ENCODE measurements at places on chromosomes 6 and 20.

DNA sequence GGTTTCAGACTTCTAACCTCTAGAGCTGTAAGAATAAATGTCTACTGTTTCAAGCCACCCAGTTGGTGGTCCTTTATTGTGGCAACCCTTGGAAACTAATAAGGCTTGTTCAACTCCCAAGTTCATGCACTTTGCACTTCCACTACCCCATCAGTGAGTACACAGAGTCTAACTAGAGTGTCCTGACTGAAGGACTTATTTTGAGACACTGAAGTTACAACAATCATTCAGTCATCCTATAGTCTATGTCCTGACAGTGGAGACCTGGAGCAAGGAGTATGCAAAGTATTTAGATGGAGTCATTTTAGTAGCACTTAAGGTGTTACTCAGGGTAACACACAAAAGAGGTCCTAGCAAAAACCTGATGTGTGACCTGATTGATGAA lies 62.6 kb downstream of the VGLL2 start:
- DNase-seq = no peak

GRCh38 chr6:106511288-106512047 lies 117.8 kb downstream of the RTN4IP1 start:
- peak; percentile 86 for DNase-seq

DNA sequence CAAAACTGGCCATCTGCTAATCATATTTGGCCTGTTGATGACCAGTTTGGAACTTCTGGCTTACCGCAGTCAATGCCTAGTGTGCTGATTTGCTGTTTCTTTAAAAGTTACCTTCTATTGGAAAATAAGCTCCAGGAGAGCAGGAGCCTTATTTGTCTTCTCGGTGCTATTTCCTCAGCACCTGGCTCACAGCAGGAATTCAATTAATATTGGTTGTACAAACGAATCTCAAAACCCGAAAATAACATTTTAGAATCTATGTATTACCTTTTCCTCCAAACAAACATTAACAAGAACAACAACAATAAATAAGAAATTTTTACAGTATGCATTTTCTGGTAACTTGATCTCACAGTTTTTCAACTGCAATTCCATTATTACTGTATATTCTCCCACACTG lies 1080.7 kb upstream of the MAP3K7 start:
- no peak for DNase-seq

GRCh38 chr6:105318660-105319059 lies 84.2 kb downstream of the PREP start:
- DNase-seq = peak; percentile 84

GRCh38 chr6:76351275-76351674 lies 278.8 kb upstream of the IMPG1 start:
- DNase-seq = no peak

- DNase-seq = no peak
These were observed 259.4 kb upstream of the AGPAT4 start for GRCh38 chr6:161533266-161533665.

- no peak for DNase-seq
These were observed 131.5 kb downstream of the TAF4 start for GRCh38 chr20:61933951-61934715.

GRCh38 chr6:130720076-130720715 lies 107.0 kb upstream of the SMLR1 start:
- DNase-seq = no peak

- DNase-seq = no peak
These were observed 800.4 kb downstream of the KIF16B start for GRCh38 chr20:15772826-15773225.

DNA sequence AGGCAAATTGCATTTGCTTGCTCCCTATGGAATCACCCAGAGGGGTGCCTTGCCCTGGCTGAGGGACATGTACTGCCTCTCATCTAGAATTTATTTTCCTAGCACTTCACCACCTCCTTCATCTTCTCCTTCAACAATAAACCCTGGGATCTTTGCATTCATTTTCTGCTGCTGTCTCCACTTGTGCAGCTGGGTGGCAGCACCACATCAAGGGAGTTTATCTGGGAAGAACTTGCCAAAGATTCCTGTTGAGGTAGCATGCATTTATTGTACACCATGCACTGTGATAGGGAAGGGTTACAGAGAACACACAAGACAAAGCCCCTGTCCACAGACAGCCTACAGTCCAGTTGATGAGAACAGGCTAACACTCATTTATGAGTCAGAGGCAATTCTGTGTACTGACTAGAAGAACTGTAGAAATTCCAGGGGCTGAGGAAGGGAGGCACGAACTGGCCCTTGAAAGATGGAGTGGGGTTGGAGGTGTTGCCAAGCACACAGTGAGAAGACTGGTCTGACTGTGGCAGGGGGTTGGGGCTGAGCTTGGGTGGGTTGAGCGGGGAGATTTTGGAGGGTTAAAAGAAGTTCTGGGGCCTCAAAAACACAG lies 17.5 kb downstream of the C20orf173 start:
- peak; percentile 55 for DNase-seq

DNA sequence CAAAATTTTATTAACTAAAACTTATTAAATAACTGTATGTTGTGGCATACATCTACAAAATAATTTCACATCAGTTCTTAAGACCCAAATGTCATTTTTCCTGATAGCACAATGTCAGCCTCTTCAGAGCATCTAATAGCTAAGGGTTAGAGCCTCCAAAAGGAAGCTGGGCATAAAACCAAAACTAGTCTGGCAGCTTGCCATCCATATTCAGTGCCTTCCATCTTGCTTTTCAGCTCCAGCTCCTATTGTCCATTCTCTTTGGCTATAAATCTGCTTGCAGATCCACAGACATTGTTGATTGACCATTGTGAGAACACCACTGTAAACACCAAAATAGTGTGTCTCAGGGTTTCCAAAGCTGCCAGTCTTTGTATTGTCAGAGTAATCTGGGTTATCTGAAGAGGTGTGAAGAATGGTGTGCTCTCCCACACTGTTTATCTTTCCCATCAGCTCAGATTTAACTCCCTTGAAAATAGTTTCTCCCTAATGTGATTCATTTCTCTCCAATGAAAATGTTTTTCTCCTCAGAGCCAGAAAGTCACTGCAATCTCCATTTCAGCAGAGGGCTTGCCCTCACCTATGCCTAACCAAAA lies 154.8 kb upstream of the KCNQ5 start:
- no peak for DNase-seq

GRCh38 chr6:12115492-12115891 lies 103.4 kb downstream of the HIVEP1 start:
- no peak for DNase-seq

GRCh38 chr20:49965781-49966305 lies 16.9 kb upstream of the SNAI1 start:
- DNase-seq = no peak

DNA sequence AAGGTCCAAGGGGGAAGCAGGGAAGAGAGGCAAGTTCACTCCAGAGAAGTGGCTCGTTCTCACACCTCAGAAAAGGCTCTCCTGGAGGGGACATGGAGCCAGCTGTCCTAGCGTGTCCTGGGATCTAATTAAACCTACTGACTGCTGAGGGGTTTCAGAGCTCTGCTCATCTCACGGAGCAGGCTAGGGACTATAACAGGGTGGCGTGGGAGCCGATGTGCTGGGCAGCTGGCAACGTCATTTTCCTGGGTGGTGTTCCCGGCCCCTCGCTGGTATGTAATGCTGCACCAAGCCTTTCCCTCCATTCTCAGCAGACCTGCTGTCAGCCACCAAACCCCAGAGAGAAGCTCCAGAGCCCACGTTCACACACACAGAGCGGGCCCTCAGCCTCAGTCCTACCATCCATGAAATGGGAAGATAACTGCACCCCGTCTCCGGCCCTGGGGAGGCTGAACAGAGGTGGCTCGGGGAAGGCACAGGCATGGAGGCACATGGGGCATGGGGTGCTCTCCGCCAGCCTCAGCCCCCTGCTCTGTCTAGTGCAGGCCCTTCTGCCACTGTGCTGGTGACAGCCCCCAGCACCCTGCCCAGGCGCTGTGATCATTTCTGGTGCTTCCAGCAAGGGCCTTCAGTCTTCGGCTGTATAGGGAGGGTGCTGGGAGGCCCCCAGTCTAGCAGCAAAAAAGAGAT lies 1.9 kb downstream of the CST7 start:
- peak; percentile 27 for DNase-seq

GRCh38 chr6:124330197-124330596 lies 526.5 kb downstream of the NKAIN2 start:
- no peak for DNase-seq

- no peak for DNase-seq
These were observed 220.8 kb upstream of the HEY2 start for GRCh38 chr6:125528621-125529041.

GRCh38 chr6:105256619-105257018 lies 76.8 kb upstream of the POPDC3 start:
- no peak for DNase-seq

DNA sequence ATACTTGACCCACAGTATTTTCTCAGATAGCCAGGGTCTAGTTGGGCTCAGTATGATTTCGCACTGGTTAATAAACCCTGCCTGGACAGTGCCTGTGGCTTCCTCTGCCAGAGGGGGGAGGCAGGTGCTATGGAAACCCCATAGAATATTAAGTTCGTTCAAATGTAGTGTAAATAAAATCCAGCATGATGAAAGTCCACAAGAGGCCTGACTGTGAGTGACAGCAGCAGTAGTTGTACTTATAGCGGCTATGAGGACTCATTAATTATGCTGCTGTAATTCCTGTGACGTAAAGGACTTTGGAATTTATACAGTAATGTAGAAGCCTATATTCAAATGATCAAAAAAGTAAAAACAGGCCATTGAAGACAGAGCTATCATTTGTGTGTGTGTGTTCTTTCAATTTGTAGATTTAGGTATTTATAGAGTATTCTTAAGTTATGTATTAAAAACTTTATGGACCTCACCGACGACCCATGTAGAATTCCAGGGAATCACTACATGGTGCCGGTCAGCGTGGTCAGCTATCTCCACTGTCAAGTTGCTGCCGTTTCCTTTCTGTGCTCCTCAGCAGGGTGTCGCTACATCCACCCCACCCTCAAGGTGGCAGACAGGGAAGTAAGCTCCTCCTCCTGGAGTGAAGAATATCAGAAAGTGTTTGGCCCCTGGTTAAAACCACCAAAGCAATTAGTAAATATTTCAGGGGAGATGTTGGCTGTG lies 10.0 kb downstream of the PYGB start:
- DNase-seq = no peak

GRCh38 chr20:20552076-20552475 lies 160.4 kb downstream of the RALGAPA2 start:
- no peak for DNase-seq

- DNase-seq = no peak
These were observed 13.6 kb upstream of the GPRC6A start for GRCh38 chr6:116842459-116842858.

Measured in RPMI7951 (cell line).